ENCODE measurements at places on chromosomes 7 and 10. TPM values are rescaled to one million over a fixed set of nuclear protein-coding genes. Genes with fewer than 3 reads are reported as not detected.

TAS2R41 gene
- total RNA-seq, result not detected

LMTK2 gene
- 12.0 TPM for total RNA-seq

DNA sequence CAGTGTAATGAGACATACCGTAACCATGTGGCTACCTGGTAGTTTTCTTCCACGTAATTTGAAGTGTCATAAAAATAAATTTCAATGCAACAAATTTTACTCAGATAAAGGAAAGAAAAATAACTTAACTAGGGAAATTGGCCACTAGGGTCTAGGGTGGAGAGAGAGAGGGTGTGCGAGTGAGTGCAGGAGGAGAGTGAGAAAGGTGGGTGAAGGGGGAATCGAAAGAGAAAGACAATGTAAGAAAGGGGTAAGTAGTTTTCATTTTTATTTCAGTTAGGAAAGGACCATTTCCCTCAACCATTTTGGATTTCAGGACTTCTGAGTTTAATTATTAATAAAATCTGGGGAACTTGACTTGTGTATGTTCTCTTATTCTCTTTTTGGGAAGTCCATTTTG, 27.7 kb upstream of the GLI3 start:
- DNase-seq, result no peak

DNA sequence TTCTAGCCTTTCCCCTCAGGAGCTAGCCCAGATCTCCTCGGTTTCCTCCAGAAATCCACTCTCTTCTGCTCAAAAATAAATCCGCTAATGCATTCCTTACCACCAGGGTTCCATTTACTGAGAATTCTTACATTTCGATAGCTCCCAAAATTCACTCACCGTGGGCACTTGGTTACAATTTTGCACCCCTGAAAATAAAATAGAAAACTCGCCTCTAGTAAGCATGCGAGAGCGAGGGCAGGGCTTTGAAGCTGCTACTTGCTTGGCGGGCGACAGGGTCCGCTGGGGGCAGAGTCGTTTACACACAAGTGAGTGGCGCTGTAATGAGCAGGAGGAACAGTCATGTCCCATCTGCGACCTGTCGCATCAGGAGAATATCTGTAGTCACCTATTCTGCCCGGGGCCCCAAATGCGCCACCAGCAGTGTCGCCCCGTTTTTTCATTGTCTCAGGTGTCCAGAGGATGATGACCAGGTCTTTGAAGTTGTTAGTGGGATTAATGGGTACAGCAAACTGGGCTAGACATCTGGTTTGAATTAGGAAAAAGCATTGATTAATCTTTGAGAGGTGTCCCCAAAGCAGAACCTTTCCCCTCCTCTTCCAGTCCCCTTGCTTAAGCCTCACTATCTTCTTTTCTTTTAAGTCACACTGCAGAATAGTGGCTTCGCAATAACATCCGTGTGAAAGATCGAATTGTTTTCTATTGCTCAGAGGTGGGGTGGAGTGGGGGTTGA, 1.2 kb upstream of the MEOX2 start:
- no peak for DNase-seq

NOS3 gene
- total RNA-seq, result 0.30 TPM

GRCh38 chr7:17638727-17639126, 301.6 kb downstream of the SNX13 start:
- no peak for DNase-seq

COL13A1 gene
- 0.20 TPM for total RNA-seq

DNA sequence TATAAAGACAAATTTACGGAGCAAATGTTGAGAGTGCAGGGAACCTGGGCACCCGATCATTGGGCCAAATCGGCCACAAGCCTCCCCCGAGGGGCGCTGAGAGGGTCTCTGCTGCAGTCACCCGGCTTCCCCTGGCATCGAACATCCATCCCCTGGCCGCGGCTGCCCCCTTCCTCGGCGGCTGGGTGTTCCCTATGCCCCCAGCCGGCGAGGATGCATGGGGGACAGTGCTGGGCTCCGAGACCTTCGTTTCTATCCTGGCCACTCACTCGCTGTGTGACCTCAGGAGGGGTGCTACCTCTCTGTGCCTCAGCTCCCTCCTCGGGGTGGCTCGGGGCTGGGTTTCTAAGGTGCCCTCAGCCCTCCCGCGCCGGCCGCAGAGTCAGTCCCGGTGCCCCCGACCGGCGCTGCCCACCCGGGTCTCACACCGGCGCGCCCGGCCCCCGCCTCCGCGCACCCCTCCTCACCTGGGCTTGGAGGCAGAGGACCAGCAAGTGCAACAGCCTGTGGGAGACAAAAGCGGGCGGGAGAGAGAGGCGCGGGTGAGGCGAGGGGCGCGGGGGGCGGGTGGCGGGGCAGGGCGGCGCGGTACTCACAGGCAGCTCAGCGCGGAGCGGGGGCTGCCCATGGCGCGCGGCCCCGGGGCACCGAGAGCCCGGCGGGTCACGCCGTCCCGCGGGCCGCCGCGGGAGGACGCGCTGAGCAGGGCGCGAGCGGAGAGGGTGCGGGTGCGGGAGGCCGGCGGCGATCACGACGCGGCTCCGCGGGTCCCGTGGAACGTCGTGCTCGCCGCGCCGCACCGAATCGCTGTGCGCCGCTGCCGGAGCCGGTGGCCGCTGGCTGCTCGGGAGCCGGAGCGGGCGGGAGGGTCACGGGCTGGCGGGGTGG, at the start of gene FGF8:
FGF8 (minus strand) TSS at position 842 of the 888 bp plus-strand sequence; CDS start at position 628, 214 bp downstream.
- DNase-seq, result no peak

GRCh38 chr7:27156916-27157701, 634 bp upstream of the HOXA7 start:
- no peak for DNase-seq

GRCh38 chr7:29858191-29858951, 52.1 kb downstream of the WIPF3 start:
- DNase-seq, result no peak

HOXA4 gene
- 0.57 TPM for total RNA-seq

DNA sequence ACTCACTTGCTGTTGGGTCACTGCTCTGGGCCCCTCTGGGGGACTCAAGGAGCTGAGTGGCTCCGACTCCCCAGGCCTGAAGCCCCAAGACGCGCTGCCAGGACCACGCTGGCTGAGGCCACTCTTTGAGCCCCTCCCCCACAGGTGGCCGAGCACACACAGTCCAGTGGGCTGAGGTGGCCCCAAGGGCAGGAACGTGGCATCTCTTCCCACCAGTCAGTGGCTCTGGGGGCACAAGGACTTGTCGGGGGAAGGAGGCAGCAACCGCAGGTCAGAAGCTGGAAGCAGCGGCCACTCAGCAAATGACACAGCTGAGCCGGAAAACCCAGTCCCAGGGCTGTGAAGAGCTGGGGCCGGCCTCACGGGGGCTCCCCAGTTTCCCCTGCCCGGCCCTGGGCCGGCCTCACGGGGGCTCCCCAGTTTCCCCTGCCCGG, 24.1 kb downstream of the GRIFIN start:
- no peak for DNase-seq

Data from NCI-H460 (cell line).